ENCODE measurements at places on chromosomes 11 and 22.
A peak's percentile ranks its signal among the peaks of the same experiment; 100 is the strongest.

DNA sequence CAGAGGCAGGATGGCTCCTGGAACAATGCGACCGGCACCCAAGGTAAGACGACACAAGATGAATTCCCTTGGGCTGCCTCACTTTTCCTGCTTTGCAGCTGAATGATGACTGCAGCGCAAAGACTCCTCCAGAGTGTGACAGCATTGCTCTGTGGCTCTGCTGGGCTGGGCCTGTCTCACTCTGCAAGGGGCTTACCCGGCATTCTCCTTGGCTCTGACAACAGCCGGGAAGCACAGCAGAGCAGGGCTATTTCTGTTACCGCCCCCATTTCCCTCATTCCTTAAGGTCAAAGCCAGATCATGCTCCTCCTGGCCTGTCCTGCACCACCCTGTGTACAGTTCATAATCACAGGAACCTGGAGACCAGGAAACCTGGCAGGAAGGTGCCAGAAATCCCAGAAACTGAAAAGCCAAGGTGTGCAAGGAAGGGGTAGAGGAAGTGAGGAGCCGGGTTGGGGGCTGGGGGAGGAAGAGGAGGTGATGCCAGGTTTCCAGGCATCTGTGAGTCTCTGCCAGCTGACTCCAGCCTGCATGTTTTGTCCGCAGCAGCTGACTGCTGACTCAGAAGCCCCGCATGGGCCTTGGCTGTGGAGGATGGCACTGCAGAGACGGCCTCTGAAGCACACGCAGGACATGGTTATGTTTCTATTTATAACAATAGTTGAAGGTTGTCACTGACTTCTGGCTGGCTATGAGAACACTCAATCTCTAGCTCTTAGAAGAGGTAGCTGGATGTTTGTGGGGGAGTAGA lies 113.6 kb downstream of the MICAL3 start:
- DNase-seq = no peak

- no peak for DNase-seq
These were observed 12.3 kb downstream of the APOBEC3H start for GRCh38 chr22:39109361-39109760.

DNA sequence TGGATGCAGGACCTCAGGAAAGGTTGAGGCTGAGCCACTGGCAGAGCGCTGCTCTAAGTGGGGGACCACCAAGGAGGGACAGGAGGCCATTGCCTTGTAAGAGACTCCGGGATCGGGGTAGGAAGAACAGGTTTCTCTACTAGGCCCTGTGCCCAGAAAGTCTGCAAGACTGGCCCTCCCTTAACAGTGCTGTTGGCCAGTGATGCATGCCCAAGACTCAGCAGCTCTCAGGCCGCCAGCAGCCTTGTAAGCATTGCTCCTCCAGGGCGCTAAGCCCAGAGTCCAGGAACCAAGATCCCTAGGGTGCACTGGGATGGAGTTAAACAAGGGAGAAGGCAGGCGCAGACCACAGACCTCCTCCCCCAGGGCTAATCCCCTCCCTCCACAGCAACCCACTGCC lies 39.3 kb upstream of the PANX1 start:
- DNase-seq = no peak

GRCh38 chr11:66081505-66081904 lies 11.4 kb downstream of the PACS1 start:
- no peak for DNase-seq

DNA sequence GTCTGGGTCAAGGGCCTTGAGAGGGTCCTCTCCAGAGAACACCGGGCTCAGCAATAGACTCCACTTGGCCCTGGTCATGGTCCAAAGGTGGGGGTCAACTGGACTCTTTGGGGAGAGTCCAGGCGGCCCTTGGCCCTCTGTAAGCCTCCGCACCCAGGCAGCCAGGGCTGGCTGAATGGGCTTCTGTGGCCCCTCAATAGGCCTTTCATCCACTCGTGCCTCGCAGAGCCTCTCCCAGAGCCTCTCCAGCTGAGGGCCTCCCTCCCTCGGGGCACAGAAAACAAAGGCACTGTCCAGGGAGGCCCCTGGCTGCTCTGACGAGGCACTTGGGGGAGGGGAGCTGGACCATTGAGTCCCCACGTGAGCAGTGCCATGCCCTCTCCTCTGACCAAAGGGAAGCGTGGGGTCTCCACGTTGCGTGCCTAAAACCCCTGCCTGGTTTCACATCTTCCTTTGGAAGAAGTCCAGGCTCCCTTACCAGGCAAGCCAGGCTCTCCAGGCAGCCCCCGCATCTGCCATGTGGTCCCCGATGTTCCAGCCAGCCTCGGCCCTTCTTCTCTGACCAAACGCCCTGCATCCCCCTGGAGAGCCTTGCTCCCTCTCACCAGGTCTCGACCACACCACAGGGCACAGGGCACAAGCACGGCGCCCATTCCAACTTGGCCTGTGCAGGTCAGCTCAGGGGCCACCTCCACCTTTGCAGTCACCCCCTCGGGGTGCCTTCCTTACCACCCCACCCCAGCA lies 15.5 kb downstream of the KIAA0930 start:
- no peak for DNase-seq

DNA sequence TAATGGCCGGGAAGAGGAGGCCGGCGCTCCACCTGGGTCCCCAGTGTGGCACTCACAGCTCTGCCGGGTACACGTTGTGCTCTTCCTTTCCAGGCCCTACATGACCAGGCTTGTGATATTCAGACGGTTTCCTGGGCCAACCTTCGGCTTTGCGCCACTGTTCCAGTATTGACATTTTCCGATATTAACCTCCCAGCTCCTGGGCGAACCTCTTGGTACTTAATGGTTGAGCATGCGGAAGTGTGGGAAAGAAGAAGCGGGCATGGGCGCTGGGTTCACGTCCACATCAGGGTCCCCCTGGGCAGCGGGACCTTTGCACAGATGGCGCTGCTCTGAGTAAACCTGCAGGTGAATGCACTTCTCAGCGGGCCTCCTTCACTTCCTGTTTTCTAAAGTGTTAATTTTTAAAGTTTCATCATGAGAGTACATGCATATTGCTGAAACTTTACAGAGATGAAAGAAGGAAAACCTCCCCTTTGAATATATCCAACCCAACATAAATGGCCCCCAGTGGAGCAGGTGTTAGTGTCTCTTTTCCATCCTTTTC lies 286.7 kb downstream of the TBC1D22A start:
- DNase-seq = no peak

- no peak for DNase-seq
These were observed 1.8 kb downstream of the KCNK7 start for GRCh38 chr11:65593518-65594414.

GRCh38 chr11:108289699-108290098 lies 66.8 kb downstream of the ATM start:
- no peak for DNase-seq

DNA sequence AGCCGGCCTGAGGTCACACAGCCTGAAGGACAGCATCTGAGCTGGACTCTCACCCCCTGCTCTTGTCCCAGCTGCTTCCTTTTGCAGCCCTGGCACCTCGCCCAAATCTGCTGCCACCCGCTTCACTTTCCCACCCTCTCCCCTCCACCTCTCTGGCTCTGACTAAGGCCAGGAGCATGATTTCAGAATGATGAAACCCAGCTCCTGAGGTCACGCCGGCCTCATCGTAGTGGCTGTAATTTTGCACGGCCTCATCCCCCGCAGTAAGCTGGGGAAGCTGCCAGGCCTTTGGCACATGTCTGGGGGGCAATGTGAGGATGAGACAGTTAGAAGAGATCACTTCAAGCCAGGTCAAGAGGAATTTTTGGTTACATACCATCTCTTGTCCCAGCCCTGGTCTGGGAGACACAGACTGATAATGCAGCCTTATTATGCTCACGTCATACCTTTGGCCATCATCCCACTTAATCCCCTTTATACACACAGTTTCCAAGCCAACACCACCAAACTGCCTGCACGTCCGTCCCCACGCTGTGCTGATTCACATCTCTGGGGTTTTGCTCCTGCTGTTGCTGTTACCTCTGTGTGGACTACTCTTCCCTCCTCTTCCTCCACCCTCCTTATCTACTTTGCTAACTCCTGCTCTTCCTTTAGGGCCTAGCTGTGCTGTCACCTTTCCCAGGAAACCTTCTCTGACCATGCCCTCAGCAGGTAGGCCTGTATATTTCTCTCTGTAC lies 58.1 kb downstream of the CHRDL2 start:
- peak; percentile 78 for DNase-seq

- no peak for DNase-seq
These were observed 25.3 kb upstream of the PARVB start for GRCh38 chr22:43998679-43999264.

- DNase-seq = no peak
These were observed 230.0 kb downstream of the SOX6 start for GRCh38 chr11:16126362-16126761.
